ENCODE measurements at places on chromosomes 12 and 14. TPM values are rescaled to one million over a fixed set of nuclear protein-coding genes. Genes with fewer than 3 reads are reported as not detected.
A peak's percentile ranks its signal among the peaks of the same experiment; 100 is the strongest.

COCH gene
- 0.66 TPM for polyA plus RNA-seq

GRCh38 chr12:85152311-85152729 is 116.2 kb downstream of the LRRIQ1 start:
- DNase-seq = no peak

RTRAF gene
- polyA plus RNA-seq = 190 TPM

LBHD2 gene
- not detected for polyA plus RNA-seq

KRT84 gene
- not detected for polyA plus RNA-seq

SLC25A21 gene
- 0.84 TPM for polyA plus RNA-seq

ACACB gene
- polyA plus RNA-seq = 87.1 TPM

KERA gene
- polyA plus RNA-seq = 0.02 TPM

LRRC10 gene
- 22.0 TPM for polyA plus RNA-seq

GRCh38 chr14:99884834-99885648 is 91.8 kb downstream of the EML1 start:
- DNase-seq = no peak

DNA sequence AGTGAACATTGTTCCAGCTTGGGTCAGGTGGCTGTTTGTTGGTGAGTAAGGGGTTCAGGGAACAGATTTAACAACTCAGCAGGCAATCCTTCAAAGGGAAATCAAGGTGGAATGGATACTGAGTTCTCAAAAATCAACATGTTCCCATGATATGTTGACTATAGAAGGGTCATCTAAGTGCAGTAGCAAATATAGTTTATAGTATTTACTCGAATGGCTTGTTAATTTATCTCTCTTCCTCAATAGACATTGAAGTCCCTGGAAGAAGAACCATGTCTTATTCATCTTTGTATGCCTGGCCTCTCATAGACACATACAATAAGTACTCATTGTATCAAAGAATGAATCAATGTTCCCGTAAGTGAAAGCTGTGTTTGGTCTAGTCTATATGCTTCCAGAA is 24.5 kb upstream of the DUSP6 start:
- DNase-seq = no peak

- no peak for DNase-seq
Observed at GRCh38 chr12:68446901-68447796, 115.0 kb upstream of the MDM1 start.

PPM1A gene
- polyA plus RNA-seq = 37.8 TPM

KIF5A gene
- 0.20 TPM for polyA plus RNA-seq

DNA sequence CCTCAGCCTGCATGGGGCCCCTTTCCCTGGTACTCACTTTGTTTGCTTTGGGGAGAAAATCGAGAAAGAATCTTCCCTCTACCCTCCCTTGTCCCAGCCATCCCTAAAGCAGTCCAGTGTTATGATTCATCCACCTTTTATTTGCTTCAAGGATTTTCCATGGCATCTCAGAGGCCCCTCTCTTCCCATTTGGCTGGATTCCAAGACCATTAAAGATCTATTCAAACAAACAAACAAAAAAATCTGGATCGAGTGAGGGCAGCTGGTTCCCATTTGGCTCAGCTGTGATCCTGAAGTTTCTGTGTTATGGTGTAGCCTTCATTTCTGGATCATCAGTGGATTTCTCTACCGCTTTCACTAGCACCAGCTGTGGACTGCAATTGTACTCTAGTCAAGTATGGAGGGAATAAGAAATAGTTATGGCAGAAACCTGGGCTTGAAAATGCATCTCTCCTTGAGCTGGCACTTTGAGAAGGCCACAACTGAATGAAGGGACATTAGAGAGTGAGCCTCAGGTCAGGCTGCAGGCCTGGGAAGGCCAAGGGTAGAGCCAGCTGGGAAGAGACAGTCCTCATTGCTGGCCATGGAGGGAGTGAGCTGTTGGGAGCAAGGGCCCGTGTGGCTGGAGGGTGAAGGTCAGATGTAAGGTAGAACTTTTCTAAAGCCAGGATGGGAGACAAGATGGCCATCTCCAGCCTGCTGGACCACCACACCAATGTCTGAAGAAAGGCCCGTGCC is 13.7 kb downstream of the KRT71 start:
- no peak for DNase-seq

DNA sequence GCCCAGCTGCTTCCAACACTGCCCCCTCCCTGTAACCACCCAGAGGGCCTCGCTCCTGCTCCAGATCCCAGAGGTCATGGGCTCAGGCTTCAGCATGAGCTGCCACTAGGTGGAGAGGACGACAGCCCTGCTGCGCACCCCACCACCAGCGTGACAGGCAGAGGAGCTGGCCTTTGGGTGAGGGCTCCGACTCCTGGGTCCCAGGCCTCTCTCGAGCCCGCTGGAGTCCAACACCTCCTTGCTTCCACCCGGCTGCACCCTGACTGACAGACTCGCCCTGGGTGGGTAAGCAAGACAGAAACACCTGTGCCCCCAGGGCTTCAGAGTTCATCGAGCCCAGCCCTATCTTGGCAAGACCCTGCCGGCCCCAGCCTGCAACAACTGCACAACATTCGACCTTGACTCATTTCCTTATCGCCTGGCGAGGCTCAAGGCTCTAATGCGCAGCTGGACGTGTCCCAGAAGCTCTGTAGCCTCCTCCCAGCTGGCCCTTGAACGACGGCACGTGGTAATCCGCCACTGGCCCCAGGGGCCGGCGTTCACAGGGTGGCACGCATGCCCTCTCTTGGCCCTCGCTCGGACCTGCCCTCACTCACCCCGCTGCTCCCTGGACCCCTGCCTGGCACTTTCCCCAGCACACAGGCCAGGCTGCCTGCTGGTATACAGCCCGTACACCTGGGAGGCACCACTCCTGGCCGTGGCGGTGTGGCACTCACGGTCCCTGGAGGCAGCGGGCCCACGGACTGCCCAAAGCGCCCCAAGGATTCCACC is 28.0 kb downstream of the VPS37B start:
- peak; percentile 81 for DNase-seq

EML5 gene
- 0.14 TPM for polyA plus RNA-seq

AQP2 gene
- 0.77 TPM for polyA plus RNA-seq

DNA sequence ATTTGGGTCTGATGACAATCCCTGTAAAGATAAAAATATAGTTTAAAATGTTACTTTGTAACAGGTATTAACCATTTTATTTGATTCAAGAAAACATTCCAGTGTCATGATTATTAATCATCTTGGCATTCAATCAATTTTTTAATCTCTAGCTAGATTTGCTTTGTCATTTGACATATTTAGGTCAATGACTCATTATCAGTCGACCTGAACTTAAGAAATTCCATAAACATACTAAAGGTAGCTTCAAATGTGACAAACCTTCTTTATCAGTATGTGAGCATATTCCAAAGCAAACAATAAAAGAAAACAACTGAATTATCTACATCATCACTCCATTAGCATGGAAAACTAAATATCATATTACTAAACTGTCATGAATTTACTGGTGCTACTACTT is 50.8 kb upstream of the CDKL1 start:
- no peak for DNase-seq

- DNase-seq = no peak
Observed at GRCh38 chr12:51393676-51394545, 2.7 kb upstream of the GALNT6 start.

Data from right cardiac atrium (tissue), 5 donors.